Mesenchymal stem cell (in vitro differentiated cells and primary cell): ENCODE measurements at places on chromosomes 2 and 18.

DNA sequence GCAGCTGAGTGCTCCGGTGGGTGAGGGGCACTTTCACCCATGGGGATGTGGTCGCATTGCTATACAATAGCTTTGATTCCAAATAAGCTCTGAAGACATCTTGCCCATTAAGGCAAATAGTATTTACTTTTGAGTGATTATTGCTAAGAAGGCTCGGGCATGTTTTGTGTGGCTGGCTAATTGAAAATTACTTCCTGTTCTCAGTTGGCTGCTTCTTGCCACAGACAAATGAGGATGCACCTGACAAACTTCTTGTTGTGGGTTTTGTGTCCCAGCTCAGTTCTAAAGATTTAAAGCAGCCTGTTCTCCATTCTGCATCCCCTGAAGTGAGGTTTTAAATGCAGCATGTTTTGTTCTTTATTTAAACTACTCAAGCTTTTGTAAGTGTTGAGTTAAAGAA is 88.3 kb downstream of the KCNS3 start:
- H3K4me3 ChIP-seq, result no peak overlapping the region
- H3K4me1 ChIP-seq, result peaks cover 7% of the 10 kb centered on the region
- H3K36me3 ChIP-seq, result no peaks in the 10 kb centered on the region
- H3K27me3 ChIP-seq, result no peaks in the 10 kb centered on the region

DNA sequence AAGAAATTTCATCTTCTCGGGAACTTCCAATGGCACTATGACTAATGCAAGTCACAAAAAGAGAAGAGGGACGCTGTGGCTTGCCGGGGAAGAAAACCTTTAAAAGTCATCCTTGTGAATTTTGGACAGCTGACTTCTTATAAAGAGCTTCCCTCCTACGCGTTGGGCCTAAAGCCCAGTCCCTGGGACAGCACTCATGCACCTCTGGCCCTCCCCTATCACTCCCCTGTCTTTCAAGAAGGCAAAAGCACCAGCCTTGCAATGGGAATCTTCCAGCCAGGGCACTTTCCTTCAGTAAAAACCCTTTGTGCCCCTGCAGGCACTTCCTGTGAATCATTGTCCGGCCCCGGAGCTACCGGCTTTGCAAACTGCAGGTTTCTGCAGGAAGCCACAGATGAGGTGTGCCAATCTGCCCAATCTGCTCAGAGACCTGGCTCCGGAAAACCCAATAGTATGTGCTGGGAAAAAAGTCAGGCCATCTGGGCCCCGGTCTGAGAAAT is 7.1 kb downstream of the MREG start:
- H3K27ac ChIP-seq, result peak overlapping the region; percentile 16
- H3K36me3 ChIP-seq, result no peaks in the 10 kb centered on the region
- peaks cover 4% of the 10 kb centered on the region for H3K4me1 ChIP-seq
- no peak for DNase-seq

- peak; percentile 76 for DNase-seq
- H3K27ac ChIP-seq, result no peak overlapping the region
- no peak overlapping the region for H3K4me3 ChIP-seq
- peaks cover 2% of the 10 kb centered on the region for H3K4me1 ChIP-seq
These were observed 194.0 kb downstream of the VWC2L start for GRCh38 chr2:214604861-214605260.

DNA sequence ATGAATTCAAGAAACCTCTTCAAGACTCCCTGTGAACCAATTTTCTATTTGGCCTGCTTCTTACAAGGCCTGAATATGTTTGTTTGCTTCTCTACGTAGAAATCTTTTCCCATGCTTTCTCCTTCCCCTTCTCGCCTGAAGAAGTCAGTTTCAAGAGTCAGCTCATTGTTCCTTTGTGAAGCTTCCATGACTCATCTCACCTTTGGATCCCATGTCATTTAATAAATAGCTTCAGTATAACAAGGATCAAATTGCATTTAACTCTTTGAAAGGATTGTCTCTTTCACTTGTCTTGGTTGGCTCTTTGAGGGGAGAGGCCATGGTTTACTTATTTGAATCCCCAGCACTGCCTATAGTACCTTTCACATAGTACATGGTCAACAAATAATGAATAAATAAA is 28.4 kb downstream of the CPS1 start:
- H3K4me3 ChIP-seq, result no peak overlapping the region
- no peaks in the 10 kb centered on the region for H3K27me3 ChIP-seq
- DNase-seq, result peak; percentile 6
- peak overlapping the region; percentile 72 for H3K27ac ChIP-seq
- H3K4me1 ChIP-seq, result no peaks in the 10 kb centered on the region
- no peaks in the 10 kb centered on the region for H3K36me3 ChIP-seq

GRCh38 chr2:205768341-205768740 is 86.0 kb downstream of the NRP2 start:
- no peaks in the 10 kb centered on the region for H3K27me3 ChIP-seq
- H3K4me1 ChIP-seq, result peaks cover 14% of the 10 kb centered on the region
- H3K36me3 ChIP-seq, result peaks cover 40% of the 10 kb centered on the region
- DNase-seq, result peak; percentile 41
- no peak overlapping the region for H3K4me3 ChIP-seq
- H3K27ac ChIP-seq, result no peak overlapping the region

DNA sequence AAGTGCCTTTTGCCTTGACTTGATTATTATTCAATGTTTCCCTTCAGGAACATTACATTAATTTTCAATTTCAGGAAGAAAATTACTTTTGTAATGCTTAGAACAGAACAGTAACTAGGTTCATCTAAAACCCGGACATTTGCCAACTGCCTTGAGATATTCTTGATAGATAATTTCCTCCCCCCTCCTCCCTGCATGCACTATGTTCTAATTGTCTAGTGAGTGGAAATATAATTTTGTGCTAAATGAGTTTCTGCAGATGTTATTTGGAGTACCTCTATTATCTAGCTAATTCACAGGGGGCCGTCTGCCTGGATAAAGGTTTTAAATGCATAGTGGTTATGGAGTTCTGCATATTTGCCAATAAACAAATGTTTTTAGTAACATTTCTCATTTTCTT is 200.3 kb upstream of the SLC39A10 start:
- H3K4me1 ChIP-seq, result no peaks in the 10 kb centered on the region
- H3K27ac ChIP-seq, result no peak overlapping the region
- H3K4me3 ChIP-seq, result no peak overlapping the region
- DNase-seq, result no peak
- H3K36me3 ChIP-seq, result no peaks in the 10 kb centered on the region
- H3K27me3 ChIP-seq, result no peaks in the 10 kb centered on the region

DNA sequence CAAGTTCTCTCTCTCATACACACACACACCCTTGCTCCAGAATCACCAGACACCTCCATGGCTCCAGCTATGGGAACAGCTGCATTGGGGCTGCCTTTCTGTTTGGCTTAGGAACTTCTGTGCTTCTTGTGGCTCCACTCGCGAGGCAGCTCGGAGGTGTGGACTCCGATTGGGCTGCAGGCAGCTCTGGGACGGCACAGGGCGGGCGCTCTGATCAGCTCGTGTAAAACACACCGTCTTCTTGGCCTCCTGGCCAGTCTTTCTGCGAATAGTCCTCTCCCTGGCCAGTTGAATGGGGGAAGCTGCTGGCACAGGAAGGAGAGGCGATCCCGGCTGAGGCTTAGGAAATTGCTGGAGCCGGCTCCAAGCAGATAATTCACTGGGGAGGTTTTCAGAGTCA is 22.4 kb downstream of the FOSL2 start:
- peaks cover 39% of the 10 kb centered on the region for H3K4me1 ChIP-seq
- no peak for DNase-seq
- H3K36me3 ChIP-seq, result peaks cover 98% of the 10 kb centered on the region
- H3K27ac ChIP-seq, result no peak overlapping the region

- H3K4me1 ChIP-seq, result no peaks in the 10 kb centered on the region
- H3K27ac ChIP-seq, result no peak overlapping the region
- H3K36me3 ChIP-seq, result no peaks in the 10 kb centered on the region
- no peak for DNase-seq
- no peak overlapping the region for H3K4me3 ChIP-seq
These were observed 224.2 kb downstream of the RBM43 start for GRCh38 chr2:151037434-151037833.

DNA sequence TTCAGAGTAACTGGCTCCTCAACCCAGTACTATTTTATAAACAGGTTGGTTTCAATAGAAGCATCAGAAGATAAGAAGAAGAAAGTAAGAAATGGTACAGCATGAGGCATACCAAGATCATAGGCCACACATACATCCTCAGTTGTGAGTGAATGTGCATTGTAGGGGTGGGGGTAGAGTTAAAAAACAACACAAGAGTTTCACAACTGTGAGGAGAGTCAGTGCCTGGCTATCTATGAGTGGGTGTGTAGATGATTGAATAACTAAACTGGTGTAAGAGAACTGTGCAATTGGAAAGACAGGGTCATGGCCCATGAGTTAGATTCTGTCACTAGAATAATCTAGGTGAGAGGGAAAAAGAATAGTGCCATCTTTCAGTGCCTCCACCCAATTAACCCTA is 748.2 kb upstream of the ACVR2A start:
- no peak overlapping the region for H3K4me3 ChIP-seq
- H3K27ac ChIP-seq, result no peak overlapping the region
- H3K4me1 ChIP-seq, result no peaks in the 10 kb centered on the region

DNA sequence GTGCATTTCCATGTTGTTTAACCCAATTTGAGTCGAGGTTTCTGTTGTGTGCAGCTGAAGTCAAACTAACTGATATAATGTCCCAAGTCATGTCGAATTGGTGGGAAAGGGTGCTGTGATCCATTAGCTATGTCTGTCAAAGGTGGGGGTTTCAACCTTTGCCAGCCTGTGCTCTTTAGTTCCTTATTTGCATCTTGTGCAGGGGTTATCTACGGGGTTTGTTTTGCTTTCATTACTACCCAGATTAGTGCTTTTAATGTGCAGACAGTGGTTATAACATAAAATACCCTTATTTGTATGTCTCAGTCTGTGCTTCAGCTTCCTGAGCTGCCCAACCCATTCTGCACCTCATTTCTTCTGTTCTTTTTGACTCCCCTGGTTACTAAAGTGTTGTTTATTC is 271.9 kb upstream of the CXCR4 start:
- H3K4me1 ChIP-seq, result no peaks in the 10 kb centered on the region
- no peak overlapping the region for H3K4me3 ChIP-seq
- no peak overlapping the region for H3K27ac ChIP-seq
- H3K27me3 ChIP-seq, result peaks cover 12% of the 10 kb centered on the region
- H3K36me3 ChIP-seq, result no peaks in the 10 kb centered on the region
- no peak for DNase-seq

- H3K27ac ChIP-seq, result no peak overlapping the region
- H3K27me3 ChIP-seq, result no peaks in the 10 kb centered on the region
- DNase-seq, result no peak
- no peaks in the 10 kb centered on the region for H3K36me3 ChIP-seq
These were observed 180.6 kb downstream of the ZNF407 start for GRCh38 chr18:74778191-74778847.

DNA sequence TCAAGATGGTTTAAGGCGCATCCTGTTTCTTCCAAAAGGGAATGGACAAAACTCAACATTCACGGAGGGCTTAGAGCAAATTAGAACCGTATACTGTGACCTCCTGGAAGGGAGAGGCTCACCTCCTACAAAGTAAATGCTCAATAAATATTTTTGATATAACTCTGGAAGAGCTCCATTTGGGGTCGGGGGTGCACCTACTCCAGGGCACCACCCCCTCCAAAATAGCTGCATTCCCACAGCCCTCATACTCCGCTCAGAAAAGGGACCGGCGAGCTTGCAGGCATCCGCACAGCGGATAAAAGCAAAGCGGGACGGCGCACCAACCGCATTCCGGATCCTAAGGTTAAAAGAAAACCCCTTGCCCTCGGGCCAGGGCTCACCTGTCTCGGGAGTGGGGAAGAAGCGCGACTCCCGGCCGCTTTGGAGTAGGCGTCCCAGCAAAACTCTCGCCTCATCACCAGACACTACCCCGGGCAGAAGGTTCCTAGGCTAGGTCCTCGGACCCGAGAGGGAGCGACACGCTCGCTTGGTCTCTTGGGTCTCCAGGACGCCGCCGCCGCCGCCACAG is 378 bp downstream of the WDPCP start:
- no peaks in the 10 kb centered on the region for H3K4me1 ChIP-seq
- DNase-seq, result no peak
- no peaks in the 10 kb centered on the region for H3K27me3 ChIP-seq
- H3K4me3 ChIP-seq, result peak overlapping the region; percentile 97
- H3K36me3 ChIP-seq, result peaks cover 16% of the 10 kb centered on the region

DNA sequence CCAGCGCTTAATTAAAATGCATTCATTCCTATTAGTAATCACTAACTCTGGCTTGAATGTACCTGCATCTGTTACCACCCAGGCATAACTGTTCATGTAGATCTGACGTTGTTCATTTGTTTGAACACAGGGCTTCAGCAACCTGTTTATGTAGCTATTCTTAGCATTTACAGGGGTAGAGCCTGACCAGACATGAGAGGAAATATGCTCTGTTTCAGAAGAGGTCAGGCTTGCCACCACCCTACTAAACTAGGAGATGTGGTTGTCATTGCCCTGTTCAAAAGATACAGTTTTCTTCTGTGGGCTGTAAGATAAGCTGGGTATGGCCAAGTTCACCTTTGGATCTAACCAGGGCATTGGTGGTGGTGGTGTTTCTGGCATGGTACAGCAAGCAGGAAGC is 8.8 kb downstream of the MGAT5 start:
- H3K4me3 ChIP-seq, result no peak overlapping the region
- H3K36me3 ChIP-seq, result no peaks in the 10 kb centered on the region
- H3K27me3 ChIP-seq, result no peaks in the 10 kb centered on the region
- H3K27ac ChIP-seq, result no peak overlapping the region
- no peaks in the 10 kb centered on the region for H3K4me1 ChIP-seq
- no peak for DNase-seq

DNA sequence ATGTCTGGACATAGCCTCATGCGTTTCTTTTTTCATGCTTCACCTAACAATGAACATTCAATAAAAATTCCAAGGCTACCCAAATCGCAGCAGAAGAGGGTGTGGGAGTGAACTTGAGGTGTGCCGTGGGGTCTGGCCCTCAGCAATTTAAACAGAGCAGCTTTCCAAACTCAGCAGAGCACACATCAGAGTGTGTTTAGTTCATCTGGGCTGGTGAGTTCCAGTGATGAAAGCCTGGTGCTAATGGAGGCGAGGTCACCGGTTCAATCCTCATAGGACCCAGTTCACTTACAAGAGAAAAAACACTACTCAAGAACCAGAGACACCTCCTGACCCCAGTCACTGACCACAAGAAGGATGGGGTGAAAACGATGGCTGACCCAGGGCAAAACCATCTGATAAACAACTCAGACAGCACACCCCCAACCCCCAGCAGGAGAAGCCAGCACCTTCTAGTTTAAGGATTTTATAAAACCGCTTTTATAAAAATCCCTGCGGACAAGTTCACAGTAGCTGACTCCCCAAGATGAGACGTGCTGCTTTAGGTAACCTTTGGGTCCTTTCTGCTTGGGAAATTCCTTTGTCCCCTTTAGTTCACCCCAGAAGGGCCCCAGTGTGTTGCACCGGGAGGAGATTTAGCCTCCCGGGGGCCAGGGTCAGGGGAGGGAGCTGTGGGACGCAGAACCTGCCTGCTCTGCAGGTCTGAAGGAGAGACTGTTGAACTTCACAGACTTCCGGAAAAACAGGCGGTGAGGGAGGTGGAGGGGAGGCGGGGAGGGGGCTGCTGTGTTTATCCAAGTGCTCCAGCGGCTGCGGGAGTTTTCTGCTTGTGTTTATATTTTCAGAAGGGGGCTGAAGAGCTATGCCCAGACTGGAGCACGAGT is 152.7 kb upstream of the SOX11 start:
- H3K4me1 ChIP-seq, result peaks cover 7% of the 10 kb centered on the region
- no peak overlapping the region for H3K27ac ChIP-seq
- H3K27me3 ChIP-seq, result no peaks in the 10 kb centered on the region
- H3K4me3 ChIP-seq, result no peak overlapping the region
- DNase-seq, result peak; percentile 20
